ENCODE measurements at places on chromosomes 1 and 21. TPM values are rescaled to one million over a fixed set of nuclear protein-coding genes. Genes with fewer than 3 reads are reported as not detected.

DNA sequence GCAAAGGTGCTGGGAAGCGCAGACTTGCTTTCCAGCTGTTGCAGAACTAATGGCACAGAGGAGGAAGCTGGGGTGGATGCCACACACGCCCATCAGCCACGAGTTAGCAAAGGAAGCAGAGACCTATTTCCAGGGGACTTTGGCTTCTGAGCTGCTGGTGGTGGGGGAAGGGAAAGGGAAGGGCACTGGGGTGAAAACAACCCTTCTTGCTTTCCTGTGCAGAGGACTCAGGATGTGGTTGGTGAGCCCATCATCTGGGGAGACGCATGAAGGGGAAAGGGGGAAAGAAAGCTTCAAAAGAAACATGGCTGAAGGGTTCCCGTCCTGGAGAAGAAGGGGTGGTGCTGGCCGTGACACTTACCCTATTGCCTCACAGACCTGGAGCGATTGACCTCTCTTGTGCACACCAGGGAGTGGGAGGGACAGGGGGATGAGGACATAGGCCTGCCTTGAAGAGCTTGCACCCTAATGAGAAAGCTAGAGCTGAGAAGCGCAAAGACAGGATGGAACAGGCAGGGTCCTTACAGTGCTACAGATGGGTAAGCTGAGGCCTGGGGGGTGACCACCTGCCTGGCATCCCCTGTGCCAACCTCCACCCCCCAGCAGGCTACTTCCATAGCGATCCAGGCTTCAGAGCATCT is 140.8 kb upstream of the RAB4A start:
- H3K4me3 ChIP-seq: peak overlapping the region; percentile 76
- no peak for DNase-seq
- H3K27ac ChIP-seq: peak overlapping the region; percentile 22
- H3K27me3 ChIP-seq: no peaks in the 10 kb centered on the region
- no peaks in the 10 kb centered on the region for H3K36me3 ChIP-seq
- peaks cover 44% of the 10 kb centered on the region for H3K4me1 ChIP-seq

- no peak for DNase-seq
- peaks cover 2% of the 10 kb centered on the region for H3K4me1 ChIP-seq
- no peak overlapping the region for H3K4me3 ChIP-seq
- no peaks in the 10 kb centered on the region for H3K27me3 ChIP-seq
- H3K27ac ChIP-seq: no peak overlapping the region
- peaks cover 3% of the 10 kb centered on the region for H3K36me3 ChIP-seq
These were observed 68.6 kb upstream of the VAV3 start for GRCh38 chr1:108033550-108033951.

DNA sequence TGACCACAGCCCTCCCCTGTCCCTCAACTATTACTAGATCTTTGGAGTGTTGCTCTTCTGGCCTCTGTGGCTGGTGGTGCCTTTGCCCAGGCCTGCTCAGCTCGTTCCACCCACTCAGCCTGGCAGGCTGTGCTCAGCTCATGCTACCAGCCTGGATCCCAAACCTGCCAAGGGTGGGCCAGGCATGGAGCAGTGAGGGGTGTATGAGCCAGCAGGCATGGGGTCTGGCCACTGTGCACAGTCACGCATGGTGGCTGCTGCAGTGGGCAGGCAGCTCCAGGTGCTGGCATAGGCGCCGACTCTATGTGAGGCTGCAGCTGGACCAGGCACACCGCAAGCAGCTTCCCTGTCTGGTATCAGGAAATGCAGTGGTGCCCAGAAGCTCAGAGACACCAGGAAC is 449.9 kb downstream of the MATN1 start:
- H3K4me3 ChIP-seq: no peak overlapping the region
- H3K27me3 ChIP-seq: peaks cover 25% of the 10 kb centered on the region
- H3K4me1 ChIP-seq: no peaks in the 10 kb centered on the region
- no peak for DNase-seq

- no peak for DNase-seq
- peaks cover 8% of the 10 kb centered on the region for H3K36me3 ChIP-seq
- H3K27ac ChIP-seq: no peak overlapping the region
- H3K4me1 ChIP-seq: no peaks in the 10 kb centered on the region
- H3K27me3 ChIP-seq: no peaks in the 10 kb centered on the region
These were observed 402.7 kb downstream of the DISC1 start for GRCh38 chr1:232029315-232029714.

DNA sequence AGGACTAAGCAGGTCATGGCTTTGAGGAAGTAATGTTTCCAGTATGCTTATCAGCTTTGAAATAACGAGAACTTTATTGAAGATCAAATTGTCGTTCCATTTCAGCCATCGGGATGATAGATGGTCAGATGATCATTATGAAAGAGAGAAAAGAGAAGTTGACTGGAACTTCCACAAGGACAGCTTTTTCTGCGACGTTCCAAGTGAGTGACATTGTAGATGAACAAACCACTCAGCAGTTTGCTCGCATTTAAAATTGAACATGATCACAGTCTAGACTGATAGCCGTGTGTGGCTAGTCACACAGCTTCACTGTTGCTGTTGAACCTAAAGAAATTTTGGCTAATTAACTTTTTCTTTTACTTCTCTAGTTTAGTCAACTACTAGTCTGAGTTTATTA is 151.1 kb downstream of the TLR5 start:
- H3K36me3 ChIP-seq: peaks cover 2% of the 10 kb centered on the region
- DNase-seq: no peak
- no peak overlapping the region for H3K4me3 ChIP-seq
- no peak overlapping the region for H3K27ac ChIP-seq

GRCh38 chr1:32977546-32978087 is 13.0 kb upstream of the RNF19B start:
- no peaks in the 10 kb centered on the region for H3K36me3 ChIP-seq
- H3K4me1 ChIP-seq: peaks cover 20% of the 10 kb centered on the region
- no peak for DNase-seq

GRCh38 chr21:27831816-27832569 is 865.1 kb upstream of the ADAMTS5 start:
- H3K36me3 ChIP-seq: no peaks in the 10 kb centered on the region
- H3K4me1 ChIP-seq: no peaks in the 10 kb centered on the region
- DNase-seq: no peak
- H3K27ac ChIP-seq: no peak overlapping the region
- H3K4me3 ChIP-seq: no peak overlapping the region

DNA sequence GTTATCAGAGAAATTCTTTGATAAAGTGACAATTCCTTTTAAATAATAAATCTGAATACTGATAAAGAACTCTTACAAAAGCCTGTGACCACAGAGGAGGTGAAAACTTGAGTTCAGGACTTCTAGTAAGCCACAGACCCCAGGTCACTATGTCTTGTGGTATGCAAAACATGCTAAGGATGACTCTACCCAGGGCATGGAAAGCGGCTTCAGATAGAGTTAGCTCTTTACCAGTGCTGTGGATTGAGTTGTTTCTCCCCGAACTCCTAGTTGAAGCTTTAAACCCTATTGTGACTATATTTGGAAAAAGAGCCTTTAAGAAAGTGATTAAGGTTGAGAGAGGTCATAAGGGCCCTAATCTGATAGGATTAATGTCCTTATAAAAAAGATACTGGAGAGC is 42.3 kb downstream of the HLX start:
- no peak overlapping the region for H3K4me3 ChIP-seq
- H3K36me3 ChIP-seq: no peaks in the 10 kb centered on the region
- no peak overlapping the region for H3K27ac ChIP-seq
- no peak for DNase-seq
- H3K4me1 ChIP-seq: no peaks in the 10 kb centered on the region

GRCh38 chr1:196136396-196136795 is 471.8 kb downstream of the KCNT2 start:
- H3K27me3 ChIP-seq: peaks cover under 1% of the 10 kb centered on the region
- no peak overlapping the region for H3K27ac ChIP-seq
- no peaks in the 10 kb centered on the region for H3K4me1 ChIP-seq
- H3K4me3 ChIP-seq: no peak overlapping the region
- no peak for DNase-seq

GRCh38 chr1:236400061-236400603 is 6.0 kb downstream of the EDARADD start:
- peaks cover 27% of the 10 kb centered on the region for H3K4me1 ChIP-seq
- peaks cover 20% of the 10 kb centered on the region for H3K27me3 ChIP-seq
- H3K4me3 ChIP-seq: no peak overlapping the region
- no peak for DNase-seq

DNA sequence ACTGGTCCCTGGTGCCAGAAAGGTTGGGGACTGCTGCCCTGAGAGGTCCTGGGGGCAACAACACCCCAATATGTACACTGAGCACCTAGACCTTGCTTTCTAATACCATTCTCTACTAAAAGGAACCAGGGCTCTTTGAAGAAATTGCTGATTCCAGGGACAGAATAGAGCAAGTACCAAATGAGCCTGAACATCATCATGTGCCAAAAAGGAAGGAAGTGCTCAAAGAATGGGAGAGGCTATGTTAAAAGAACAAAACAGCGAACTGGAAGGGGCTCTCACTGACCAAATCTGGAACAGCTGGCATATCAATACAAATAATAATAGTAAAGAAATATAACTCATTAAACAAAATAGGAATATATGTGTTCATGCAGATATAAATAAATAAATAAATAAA is 50.8 kb downstream of the PIK3R3 start:
- no peak for DNase-seq
- no peaks in the 10 kb centered on the region for H3K4me1 ChIP-seq
- H3K27ac ChIP-seq: no peak overlapping the region
- no peaks in the 10 kb centered on the region for H3K36me3 ChIP-seq
- H3K4me3 ChIP-seq: no peak overlapping the region
- H3K27me3 ChIP-seq: peaks cover 5% of the 10 kb centered on the region

GRCh38 chr1:43890815-43891214 is 42.8 kb upstream of the ARTN start:
- H3K4me3 ChIP-seq: no peak overlapping the region
- H3K27ac ChIP-seq: no peak overlapping the region
- H3K4me1 ChIP-seq: peaks cover 9% of the 10 kb centered on the region
- DNase-seq: no peak
- H3K27me3 ChIP-seq: no peaks in the 10 kb centered on the region
- peaks cover 10% of the 10 kb centered on the region for H3K36me3 ChIP-seq

DNA sequence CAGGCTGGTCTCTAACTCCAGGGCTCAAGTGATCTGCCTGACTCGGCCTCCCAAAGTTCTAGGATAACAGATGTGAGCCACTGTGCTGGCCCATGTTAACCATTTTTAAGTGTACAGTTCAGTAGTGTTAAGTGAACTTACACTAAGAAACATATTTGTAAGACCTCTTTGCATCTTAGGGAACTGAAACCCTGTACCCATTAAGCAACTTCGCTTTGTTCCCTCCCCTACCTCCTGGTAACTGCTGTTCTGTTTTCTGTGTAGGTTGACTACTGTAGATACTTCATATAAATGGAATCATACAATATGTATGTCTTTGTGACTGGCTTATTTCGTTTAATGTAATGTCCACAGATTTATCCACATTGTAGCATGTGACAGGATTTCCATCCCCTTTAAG is 11.0 kb downstream of the NUDC start:
- DNase-seq: no peak
- no peaks in the 10 kb centered on the region for H3K27me3 ChIP-seq
- no peak overlapping the region for H3K4me3 ChIP-seq

GRCh38 chr1:36739703-36740289 is 257.1 kb upstream of the CSF3R start:
- no peak overlapping the region for H3K4me3 ChIP-seq
- H3K27me3 ChIP-seq: peaks cover 67% of the 10 kb centered on the region
- H3K27ac ChIP-seq: no peak overlapping the region
- H3K36me3 ChIP-seq: peaks cover 2% of the 10 kb centered on the region
- no peaks in the 10 kb centered on the region for H3K4me1 ChIP-seq

GRCh38 chr1:98733782-98734112 is 72.2 kb downstream of the SNX7 start:
- no peaks in the 10 kb centered on the region for H3K27me3 ChIP-seq
- H3K4me1 ChIP-seq: no peaks in the 10 kb centered on the region
- H3K4me3 ChIP-seq: no peak overlapping the region
- H3K27ac ChIP-seq: no peak overlapping the region
- H3K36me3 ChIP-seq: peaks cover 5% of the 10 kb centered on the region

DNA sequence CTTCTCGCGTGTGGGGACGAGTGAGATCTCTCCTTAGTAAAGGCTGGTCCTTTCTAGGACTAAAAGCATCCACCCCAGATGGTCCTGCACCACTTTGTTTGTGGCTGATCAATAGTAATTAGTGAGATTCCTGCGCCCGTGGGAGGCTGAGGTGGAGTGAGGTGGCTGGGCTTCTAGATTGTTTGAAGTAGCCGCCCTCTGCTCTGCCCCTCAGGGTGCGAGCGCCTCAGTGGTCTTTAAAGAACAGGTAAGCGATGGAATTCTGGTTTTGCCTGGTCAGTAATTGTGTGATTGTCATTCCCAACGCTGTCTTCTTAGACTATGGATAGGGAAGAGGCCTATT is 20.7 kb downstream of the PEX14 start:
- H3K36me3 ChIP-seq: no peaks in the 10 kb centered on the region
- peak overlapping the region; percentile 91 for H3K4me3 ChIP-seq
- peaks cover 30% of the 10 kb centered on the region for H3K4me1 ChIP-seq

GRCh38 chr1:165903672-165904071 is 76.3 kb downstream of the UCK2 start:
- no peak overlapping the region for H3K27ac ChIP-seq
- no peak for DNase-seq
- H3K4me1 ChIP-seq: peaks cover 2% of the 10 kb centered on the region
- H3K27me3 ChIP-seq: no peaks in the 10 kb centered on the region
- no peaks in the 10 kb centered on the region for H3K36me3 ChIP-seq
- no peak overlapping the region for H3K4me3 ChIP-seq

DNA sequence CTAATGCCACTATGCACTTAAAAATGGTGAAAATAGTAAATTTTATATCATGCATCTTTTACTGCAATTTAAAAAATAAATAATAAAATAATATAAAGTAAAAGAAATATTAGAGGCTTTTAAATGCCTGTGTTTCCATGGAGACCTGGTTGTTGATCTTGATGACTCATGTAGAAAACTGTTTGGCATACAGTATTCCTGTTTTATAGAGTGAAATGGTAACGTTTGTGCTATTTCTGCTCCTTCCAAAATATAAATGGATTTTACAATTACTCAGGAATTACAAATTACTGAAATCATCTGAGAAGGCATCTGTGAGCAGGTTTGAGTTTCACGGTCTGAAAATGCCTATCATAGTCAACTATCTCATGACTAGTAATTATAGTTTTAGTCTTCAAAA is 98.4 kb upstream of the USP25 start:
- H3K36me3 ChIP-seq: no peaks in the 10 kb centered on the region
- no peaks in the 10 kb centered on the region for H3K4me1 ChIP-seq
- no peak overlapping the region for H3K27ac ChIP-seq
- no peak for DNase-seq
- H3K4me3 ChIP-seq: no peak overlapping the region
- H3K27me3 ChIP-seq: no peaks in the 10 kb centered on the region

CTTNBP2NL gene
- total RNA-seq: 0.91 TPM

HSD3B1 gene
- not detected for total RNA-seq

NUAK2 gene
- total RNA-seq: 8.6 TPM

MNDA gene
- total RNA-seq: 5.2 TPM
